ENCODE measurements at places on chromosomes 1 and 21. TPM values are rescaled to one million over a fixed set of nuclear protein-coding genes. Genes with fewer than 3 reads are reported as not detected.

Gene NBPF4
- 0.66 TPM for total RNA-seq

Gene PIGC
- total RNA-seq, result 14.9 TPM

Gene A3GALT2
- not detected for total RNA-seq

Gene DDAH1
- total RNA-seq, result 73.3 TPM

Gene KCNE2
- 0.14 TPM for total RNA-seq

Gene NPHS2
- total RNA-seq, result not detected

Gene TINAGL1
- 13.5 TPM for total RNA-seq

Gene LCE2B
- not detected for total RNA-seq

Gene CACHD1
- 4.2 TPM for total RNA-seq

Gene GJB5
- total RNA-seq, result not detected

Gene RPTN
- not detected for total RNA-seq

Gene TAS1R1
- total RNA-seq, result under 0.01 TPM

Gene FBLIM1
- total RNA-seq, result 152 TPM

Gene ZNF692
- total RNA-seq, result 9.6 TPM

Gene VWA1
- total RNA-seq, result 5.9 TPM

Gene EXTL1
- 0.43 TPM for total RNA-seq

Gene CAMK2N1
- total RNA-seq, result 6.3 TPM

Gene SPATA46
- not detected for total RNA-seq

Gene CD46
- 135 TPM for total RNA-seq

Gene GPX7
- 56.9 TPM for total RNA-seq

Gene MTMR11
- total RNA-seq, result 2.6 TPM

Gene SCAF4
- 10.3 TPM for total RNA-seq

Gene PGD
- 154 TPM for total RNA-seq

Gene FMO2
- under 0.01 TPM for total RNA-seq

Gene AUNIP
- total RNA-seq, result 6.6 TPM

Gene TCHHL1
- total RNA-seq, result not detected

Gene IFI44
- total RNA-seq, result 3.3 TPM

Gene SPATC1L
- 5.3 TPM for total RNA-seq

Gene EDARADD
- 0.43 TPM for total RNA-seq

Gene RXFP4
- not detected for total RNA-seq

Gene DISC1
- 12.7 TPM for total RNA-seq

Gene PDZK1
- total RNA-seq, result 1.1 TPM

Gene PPFIA4
- total RNA-seq, result 0.14 TPM

Gene TRIM45
- 0.88 TPM for total RNA-seq

Gene SPRR4
- total RNA-seq, result not detected

Gene FAM177B
- total RNA-seq, result not detected

Gene PADI2
- 0.29 TPM for total RNA-seq

Gene TIAM1
- 1.7 TPM for total RNA-seq

Gene FTCD
- not detected for total RNA-seq

Gene ARHGEF19
- 8.2 TPM for total RNA-seq

Gene TEKT2
- not detected for total RNA-seq

Gene EPHB2
- total RNA-seq, result 123 TPM

All from placental pericyte (primary cell).